Right lung (tissue), 10 donors: ENCODE measurements at places on chromosomes 13 and 19.
A peak's percentile ranks its signal among the peaks of the same experiment; 100 is the strongest.

- DNase-seq: no peak
Measured at GRCh38 chr19:7993560-7993959, 11.9 kb downstream of the ELAVL1 start.

GRCh38 chr19:49506575-49507105 lies 5.8 kb upstream of the FCGRT start:
- no peak for DNase-seq

- no peak for DNase-seq
Measured at GRCh38 chr13:110575322-110576069, 14.0 kb upstream of the RAB20 start.

DNA sequence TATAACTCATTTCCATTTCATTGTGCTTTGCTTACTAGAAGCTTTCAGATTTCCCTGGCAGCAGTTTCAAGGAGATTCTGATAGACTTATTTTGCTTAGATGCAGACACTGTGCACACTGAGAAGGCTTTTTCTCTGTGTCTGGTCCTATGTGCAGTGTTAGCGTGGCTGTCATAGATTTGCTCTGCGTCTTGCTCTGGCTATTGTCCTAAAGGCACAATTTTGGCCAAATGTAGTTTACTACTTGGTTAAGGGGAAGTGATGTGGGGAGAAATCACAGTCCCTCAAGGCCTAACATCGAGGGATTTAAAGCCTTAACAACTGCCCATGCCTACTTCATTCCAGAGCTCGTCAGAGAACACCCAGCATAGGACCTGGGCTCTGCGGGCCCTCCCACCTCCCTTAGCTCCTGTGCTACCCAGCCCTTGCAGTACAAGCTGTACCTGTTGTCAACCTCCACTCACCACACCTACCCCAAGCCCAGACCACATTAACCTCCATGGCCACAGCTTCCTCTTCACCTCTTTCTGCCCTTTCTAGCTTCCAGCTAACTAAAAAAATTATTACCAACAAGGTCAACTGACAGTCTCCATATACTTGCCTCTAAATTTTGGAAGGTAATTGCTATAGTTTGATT lies 38.9 kb upstream of the KATNAL1 start:
- DNase-seq: no peak

GRCh38 chr13:110200276-110200870 lies 106.6 kb downstream of the COL4A1 start:
- no peak for DNase-seq

DNA sequence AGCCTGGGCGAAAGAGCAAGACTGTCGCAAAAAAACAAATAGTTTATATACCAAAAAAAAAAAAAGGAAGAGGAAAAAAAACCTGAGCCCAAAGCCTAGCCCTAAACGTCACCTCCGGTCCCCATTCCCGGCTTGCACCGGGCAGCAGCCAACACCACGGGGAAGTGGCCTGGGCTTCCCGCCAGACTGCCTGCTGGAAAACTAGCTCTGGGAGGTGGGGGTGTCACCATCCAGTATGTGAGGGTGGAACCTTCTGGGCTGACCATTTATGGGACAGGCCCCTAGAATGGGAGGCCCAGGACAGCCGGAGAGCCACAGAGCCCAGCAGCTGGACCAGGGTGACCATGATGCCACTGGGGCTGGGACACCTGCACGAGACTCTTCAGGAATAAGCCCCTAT lies 37.3 kb downstream of the IL12RB1 start:
- peak; percentile 68 for DNase-seq

DNA sequence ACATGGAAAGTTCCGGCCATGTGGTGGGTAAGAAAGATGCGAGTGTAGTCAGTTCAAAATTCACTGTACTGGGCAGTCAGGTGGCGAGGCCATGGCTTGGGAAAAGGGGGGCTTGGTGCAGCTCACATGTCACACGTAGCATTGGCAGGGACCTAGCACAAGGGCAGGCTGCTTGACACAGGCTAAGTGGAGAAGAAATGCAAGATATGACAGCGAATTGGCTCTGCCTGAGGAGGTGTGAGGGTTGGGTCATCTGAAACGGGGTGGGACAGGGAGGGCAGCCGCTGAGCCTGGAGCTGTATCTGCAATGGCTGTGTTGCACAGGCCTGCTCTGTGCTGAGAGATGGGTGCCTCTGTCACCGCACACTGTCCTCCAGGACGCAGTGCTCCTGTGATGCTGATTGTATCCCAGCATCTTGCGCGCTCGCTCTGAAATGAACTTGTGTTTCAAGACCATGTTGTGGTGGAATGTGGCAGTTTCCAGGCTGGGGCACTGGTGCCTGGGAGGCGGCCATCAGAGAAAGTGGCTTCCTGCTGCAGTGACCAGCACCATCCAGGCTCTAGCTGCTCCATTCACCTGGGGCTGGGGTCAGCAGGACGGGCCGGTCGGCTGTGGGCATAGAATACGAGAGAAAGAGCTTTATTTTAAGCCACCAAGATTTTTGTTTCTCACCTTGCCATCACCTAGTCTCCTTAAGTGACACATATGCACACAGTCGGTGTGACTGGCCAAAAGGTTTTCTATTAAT lies 70.3 kb downstream of the TEX29 start:
- DNase-seq: no peak

DNA sequence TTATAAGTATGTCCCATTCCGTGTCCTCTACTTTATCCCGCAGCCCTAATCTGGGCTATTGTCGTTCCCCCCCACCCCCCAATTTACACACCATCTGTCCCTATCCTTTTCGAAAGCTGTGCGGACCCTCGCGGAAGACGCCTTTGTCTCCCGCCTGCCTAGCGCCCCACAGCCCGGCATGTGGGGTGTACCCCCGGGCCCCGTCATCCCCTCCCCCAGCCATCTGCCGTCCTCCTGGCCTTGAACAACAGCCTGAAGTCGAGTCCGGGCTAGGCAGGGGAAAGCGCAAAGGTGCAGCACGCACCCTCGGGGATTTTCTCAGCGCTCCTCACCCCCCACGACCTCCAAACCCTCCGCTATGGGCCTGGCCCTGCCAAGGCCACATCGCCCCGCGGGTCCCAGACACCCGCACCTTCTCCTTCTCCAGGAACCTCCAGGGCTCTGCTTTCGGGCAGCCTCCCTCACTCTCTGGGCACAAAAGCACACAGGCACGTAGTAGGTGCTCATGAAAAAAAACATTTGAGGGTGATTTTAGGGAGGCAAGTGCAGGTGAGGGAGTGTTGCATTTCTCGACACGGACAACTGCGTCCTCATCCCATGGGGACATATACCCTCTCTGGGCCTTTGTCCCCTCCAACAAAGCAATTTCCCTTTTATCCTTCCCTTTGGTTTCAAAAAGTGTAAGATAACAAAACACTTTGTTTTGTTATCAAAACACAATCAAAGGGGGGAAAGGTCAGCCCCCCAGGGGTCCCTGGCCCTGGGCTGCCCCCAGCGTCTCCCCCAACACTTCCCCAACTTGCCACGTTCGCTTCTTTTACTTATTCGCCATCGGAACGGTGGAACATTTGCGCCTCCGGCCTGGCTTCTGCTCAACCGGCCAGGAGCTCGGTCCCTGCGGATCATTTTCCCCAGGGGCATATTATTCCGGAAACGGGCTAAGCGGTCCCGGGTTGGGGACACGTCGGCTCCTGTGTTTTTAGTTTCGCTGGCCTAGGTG lies 16.4 kb downstream of the CCDC124 start:
- DNase-seq: no peak
